B cell (primary cell): ENCODE measurements at places on chromosomes 6 and 20. TPM values are rescaled to one million over a fixed set of nuclear protein-coding genes. Genes with fewer than 3 reads are reported as not detected.

DNA sequence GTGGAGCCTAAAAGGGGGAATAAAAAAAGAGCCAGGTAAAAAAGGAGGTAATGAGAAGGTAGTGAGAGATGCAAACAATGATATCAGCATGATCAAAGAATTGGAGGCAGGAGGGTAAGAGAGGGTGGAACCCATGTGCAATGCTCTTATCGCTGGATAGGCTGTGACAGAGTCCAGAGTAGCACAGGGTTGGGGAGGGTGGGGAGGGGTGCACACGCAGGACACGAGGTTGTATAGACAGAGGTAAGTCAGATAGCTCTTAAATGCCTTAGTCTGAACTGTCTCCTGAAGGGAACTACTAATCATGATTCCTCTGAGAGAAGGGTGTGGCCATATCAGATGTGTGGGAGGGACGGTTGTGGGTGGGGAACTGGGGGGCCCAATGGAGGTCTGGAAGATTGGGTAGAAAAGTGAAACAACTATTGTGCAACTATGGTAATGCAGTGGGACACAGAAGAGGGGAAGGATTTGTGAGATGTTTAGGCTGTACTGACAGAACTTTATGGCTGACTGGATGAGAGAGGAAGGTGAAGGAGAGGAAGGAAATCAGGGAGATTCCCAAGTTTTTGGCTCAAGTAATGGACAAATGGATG is 354.8 kb downstream of the BTBD9 start:
- H3K27ac ChIP-seq: no peak overlapping the region
- H3K27me3 ChIP-seq: no peaks in the 10 kb centered on the region
- no peak overlapping the region for H3K4me3 ChIP-seq
- no peaks in the 10 kb centered on the region for H3K4me1 ChIP-seq
- DNase-seq: no peak
- H3K36me3 ChIP-seq: peaks cover 11% of the 10 kb centered on the region

DNA sequence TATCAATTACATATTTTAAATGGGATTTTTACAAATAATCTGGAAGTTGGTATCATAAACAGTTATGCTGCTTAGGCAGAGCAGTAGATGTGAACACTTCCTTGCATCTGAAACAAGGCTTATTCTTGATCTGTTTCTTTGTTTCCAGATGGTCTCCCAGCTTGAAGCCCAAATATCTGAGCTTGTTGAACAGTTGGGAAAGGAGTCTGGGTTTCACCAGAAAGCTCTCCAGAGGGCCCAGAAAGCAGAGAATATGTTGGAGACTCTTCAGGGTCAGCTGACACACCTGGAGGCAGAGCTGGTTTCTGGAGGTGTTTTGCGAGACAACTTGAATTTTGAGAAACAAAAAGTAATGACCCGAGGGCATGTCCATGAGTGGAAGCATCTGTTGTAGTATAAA is 91.9 kb downstream of the CCDC170 start:
- DNase-seq: no peak
- no peak overlapping the region for H3K27ac ChIP-seq
- no peaks in the 10 kb centered on the region for H3K4me1 ChIP-seq
- no peaks in the 10 kb centered on the region for H3K36me3 ChIP-seq
- H3K4me3 ChIP-seq: no peak overlapping the region

GRCh38 chr20:34624629-34625028 is 52.3 kb downstream of the PIGU start:
- no peaks in the 10 kb centered on the region for H3K4me1 ChIP-seq
- no peak overlapping the region for H3K27ac ChIP-seq
- no peak for DNase-seq
- H3K4me3 ChIP-seq: no peak overlapping the region

PRPH2 gene
- 0.10 and 0.15 TPM in 2 replicates for total RNA-seq

- DNase-seq: no peak
- no peak overlapping the region for H3K4me3 ChIP-seq
- no peaks in the 10 kb centered on the region for H3K27me3 ChIP-seq
- H3K4me1 ChIP-seq: peaks cover 16% of the 10 kb centered on the region
- H3K27ac ChIP-seq: no peak overlapping the region
- H3K36me3 ChIP-seq: no peaks in the 10 kb centered on the region
These were observed 101.4 kb downstream of the TNFAIP3 start for GRCh38 chr6:137968455-137968804.

GRCh38 chr20:539848-540247 is 3.7 kb downstream of the CSNK2A1 start:
- no peak overlapping the region for H3K4me3 ChIP-seq
- no peak for DNase-seq
- no peaks in the 10 kb centered on the region for H3K36me3 ChIP-seq

DNA sequence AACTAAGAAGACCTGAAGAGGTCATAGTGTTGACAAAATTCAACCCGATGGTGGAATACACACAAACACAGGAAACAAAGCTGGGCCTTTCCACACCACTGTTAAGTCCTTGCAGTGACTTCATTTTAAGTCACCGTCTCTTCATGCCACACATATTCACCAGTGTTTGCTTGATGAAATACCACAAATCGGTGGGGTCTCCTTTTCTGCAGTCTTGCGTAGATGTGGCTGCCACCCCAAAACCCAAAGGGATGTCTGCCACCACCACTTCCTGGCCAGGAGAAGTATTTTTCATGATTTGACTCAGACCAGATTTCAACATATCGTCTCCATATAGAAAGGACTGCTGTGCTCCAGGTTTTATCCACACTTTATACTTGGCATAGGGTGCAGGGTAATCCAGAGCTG is 11.0 kb upstream of the COL10A1 start:
- no peak for DNase-seq
- no peak overlapping the region for H3K4me3 ChIP-seq
- H3K27me3 ChIP-seq: no peaks in the 10 kb centered on the region
- H3K27ac ChIP-seq: no peak overlapping the region
- peaks cover 6% of the 10 kb centered on the region for H3K36me3 ChIP-seq
- H3K4me1 ChIP-seq: no peaks in the 10 kb centered on the region

DNA sequence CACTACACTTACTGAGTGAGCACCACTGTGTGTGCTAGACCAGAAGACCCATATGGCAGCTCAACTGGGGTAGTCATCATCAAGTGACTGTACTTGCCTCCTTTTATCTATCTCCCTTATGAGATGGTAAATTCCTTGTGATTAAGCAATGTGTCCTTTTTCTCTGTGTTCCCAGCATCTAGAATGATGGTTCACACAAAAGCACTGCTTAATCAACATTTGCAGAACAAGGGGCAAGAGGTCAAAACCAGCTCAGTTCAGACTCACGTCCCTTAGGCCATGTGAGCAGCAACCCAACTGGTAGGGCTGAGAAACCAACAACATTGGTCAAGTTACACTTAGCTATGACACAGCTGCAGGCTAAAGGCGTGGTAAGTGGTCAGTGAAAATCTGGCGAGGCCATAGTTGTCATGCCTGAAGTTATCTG is 10.0 kb downstream of the TRAM2 start:
- H3K4me3 ChIP-seq: no peak overlapping the region
- H3K4me1 ChIP-seq: peaks cover 18% of the 10 kb centered on the region
- H3K27ac ChIP-seq: no peak overlapping the region

DNA sequence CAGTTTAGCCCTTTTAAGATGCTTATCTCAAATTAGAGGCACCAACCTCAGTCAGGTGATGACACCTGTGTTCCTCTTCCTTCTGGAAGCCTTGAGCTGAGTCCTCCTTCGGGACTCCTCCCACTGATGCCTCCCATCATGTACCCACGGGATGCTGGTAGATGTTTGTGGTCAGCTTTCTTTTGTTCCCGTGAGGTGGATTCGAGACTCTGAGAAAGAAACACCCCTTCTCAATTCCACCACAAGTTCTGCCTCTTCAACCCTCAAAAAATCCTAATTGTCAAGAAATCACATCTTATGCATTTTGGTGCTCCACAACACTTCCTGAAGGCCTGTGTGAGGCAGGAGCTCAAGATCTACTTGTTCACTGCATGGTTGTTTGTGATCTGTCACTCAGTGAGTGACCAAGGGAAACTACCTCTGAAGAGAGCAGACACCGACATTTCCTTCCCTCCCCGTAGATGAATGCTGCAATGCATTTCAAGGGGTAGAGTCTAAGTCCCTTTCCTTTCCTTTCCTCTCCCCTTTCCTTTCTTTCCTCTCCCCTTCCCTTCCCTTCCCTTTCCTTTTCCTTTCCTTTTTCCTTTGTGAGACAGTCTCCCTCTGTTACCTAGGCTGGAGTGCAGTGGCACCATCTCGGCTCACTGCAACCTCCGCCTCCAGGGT is 50.5 kb downstream of the PCNA start:
- peaks cover under 1% of the 10 kb centered on the region for H3K4me1 ChIP-seq
- no peak for DNase-seq
- H3K36me3 ChIP-seq: no peaks in the 10 kb centered on the region
- H3K27me3 ChIP-seq: no peaks in the 10 kb centered on the region

DNA sequence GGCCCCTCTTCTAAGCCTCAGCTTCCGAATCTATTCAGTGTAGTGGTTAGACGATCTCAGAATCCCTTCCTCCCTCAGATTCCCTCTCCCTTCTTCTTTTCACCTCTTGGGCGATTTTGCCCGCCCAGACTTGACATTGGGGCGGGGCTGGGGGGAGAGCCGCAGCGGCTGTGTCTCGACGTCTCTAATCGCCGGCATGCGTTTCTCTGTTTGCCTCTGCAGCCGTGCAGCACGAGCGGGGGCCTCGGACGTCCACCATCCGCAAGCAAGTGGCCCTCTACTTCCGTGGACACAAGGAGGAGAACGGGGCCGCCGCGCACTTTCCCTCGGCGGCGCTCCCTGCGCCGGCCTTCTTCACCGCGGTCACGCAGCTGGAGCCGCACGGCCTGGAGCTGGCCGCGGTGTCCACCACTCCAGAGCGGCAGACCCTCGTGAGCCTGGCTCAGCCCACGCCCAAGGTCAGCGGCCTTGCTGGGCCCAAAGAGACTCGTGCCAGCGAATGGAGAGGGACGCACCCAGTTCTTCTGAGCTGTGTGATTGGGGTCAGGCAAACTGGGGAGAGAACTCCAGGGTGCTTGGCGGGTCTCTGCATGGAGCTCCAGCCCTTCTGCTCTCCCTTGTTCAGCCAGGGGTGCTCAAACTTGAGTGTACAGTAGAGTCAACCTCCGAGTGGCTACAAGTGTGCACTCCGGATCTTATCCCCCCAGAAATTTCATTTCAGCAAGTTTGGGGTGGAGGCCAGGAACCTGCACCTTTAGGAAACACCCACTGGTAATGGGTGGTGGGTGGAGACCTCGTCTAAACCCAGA is 10.7 kb downstream of the NR2E1 start:
- no peaks in the 10 kb centered on the region for H3K36me3 ChIP-seq
- H3K27me3 ChIP-seq: peaks cover 69% of the 10 kb centered on the region
- DNase-seq: peak; percentile 37
- H3K27ac ChIP-seq: no peak overlapping the region
- peak overlapping the region; percentile 39 for H3K4me3 ChIP-seq
- peaks cover 36% of the 10 kb centered on the region for H3K4me1 ChIP-seq

DNA sequence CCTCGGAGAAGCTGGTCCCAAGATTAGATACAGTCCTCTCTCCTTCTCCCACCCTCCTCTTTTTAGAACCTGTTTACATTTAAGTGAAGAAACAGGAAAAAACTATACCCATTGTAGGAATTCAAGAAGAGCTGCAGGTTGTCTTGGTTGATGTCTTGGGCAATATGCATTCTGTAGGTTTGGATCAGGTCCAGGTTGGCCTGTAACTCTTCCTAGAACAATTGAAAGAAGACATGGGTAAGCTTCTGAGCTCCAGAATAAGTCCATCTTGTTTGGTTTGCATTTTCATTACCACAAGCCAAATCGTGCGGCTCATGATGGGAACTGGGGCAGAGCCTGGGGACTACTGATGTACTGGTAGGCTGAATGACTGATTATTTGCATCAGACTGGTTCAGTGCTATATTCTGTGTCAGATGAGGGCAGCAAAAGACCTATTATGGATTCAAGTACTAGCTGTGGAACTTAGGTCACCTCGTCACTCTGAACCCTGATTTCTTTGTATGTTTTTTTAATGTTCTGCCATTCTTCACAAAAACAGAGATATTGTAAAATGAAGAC is 20.3 kb upstream of the SLA2 start:
- H3K27me3 ChIP-seq: no peaks in the 10 kb centered on the region
- H3K4me3 ChIP-seq: no peak overlapping the region
- H3K36me3 ChIP-seq: peaks cover 3% of the 10 kb centered on the region
- H3K4me1 ChIP-seq: no peaks in the 10 kb centered on the region
- DNase-seq: peak; percentile 41

DNA sequence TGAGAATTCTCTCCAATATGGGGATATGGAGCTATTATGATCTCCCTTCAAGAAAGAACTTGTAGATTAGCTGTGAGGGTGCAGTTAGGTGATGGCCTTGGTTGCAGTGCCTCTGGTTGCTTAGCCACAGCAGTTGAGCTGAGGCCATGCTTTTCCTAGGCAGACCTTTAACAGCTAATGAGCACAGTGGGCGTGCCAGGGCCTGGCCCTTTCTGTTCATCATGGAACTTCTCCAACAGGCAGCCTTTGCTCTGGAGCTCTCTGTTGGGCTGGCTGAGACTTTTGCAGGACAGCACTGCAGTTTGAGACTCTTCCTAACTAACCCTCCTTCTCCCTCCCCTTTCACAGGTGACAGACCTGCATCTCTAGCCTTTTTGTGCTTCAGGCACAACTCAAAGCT is 39.7 kb upstream of the TMEM170B start:
- peaks cover 33% of the 10 kb centered on the region for H3K4me1 ChIP-seq
- H3K36me3 ChIP-seq: no peaks in the 10 kb centered on the region
- no peak overlapping the region for H3K4me3 ChIP-seq
- H3K27ac ChIP-seq: no peak overlapping the region

SPINT3 gene
- not detected in 2 replicates for total RNA-seq
